ENCODE measurements at places on chromosomes 5 and 9.

- no peak for DNase-seq
These were observed 41.5 kb downstream of the TENT4A start for GRCh38 chr5:6754766-6755165.

- DNase-seq: no peak
These were observed 31.3 kb downstream of the CDH9 start for GRCh38 chr5:27007121-27007520.

DNA sequence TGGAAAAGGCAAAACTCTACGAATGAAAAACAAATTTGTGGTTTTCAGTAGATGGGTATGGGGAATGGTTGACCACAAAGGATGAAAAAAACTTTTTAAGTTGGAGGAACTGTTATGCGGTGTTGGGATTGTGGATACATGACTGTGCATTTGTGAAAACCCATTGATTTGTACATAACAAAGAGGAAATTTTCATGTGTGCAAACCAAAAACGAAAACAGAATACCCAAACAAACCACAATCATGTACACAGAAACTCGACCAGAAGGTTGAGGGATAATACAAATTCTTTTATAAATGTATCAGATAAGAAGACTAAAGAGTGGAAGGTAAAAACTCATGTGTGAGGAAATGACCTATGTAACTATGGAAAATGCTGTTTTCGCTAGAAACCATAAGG is 1012.4 kb downstream of the CDH18 start:
- DNase-seq: no peak

DNA sequence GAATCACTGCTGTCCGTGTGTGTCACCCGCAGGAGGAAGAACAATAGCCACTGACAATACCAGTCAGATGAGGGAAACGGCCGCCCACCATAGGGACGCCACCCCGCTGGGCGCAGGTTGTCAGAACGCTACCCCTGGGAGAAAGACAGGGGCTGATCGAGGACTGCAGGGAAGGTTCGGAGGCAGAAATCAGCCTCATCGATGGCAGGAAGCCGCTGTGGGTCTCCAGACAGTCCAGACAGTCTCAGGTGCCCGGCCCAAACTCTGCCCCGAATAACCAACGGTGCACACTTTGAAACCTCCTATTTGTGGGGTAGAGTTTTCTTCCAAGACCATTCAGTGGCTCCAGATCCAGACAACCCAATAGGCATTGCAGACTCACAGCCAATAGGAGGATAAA is 181.5 kb downstream of the ROR2 start:
- no peak for DNase-seq

DNA sequence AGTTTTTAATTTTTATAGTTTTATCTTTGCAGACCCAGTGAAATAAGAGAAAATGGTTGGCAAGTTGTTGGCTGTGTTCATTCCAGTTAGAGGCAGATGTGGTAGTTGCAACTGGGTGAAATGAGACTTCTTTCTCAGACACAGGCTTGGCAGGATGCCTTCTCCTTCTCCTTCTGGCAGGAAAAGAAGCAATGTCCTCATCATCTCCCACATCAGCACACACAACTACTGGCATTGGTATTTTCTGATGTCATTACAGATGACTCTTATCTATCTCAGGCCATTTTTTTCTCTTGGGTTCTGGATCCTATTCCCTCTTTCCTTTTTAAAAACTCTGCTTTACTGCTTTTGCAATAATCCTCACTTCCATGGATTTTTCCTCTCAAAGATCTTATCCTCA is 103.3 kb upstream of the EDIL3 start:
- no peak for DNase-seq

DNA sequence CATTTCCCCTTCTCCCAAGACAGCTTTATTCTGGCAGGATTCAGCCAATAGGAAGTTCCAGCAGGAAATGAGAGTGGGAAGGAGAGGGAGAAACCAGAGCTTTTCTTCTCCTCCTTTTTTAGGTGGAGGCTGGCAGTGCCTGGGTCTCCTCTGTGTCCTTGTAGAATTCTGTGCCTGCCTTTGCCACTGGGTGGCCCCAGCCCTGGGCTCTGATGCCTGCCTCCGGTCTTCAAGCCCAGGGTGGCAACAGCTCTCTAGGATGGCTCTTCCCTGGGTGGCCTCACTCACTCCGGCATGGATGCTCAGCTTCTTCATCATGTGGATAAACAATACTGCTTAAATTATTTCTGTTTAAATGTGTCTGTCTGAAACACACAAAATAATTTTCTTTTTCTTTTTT is 694.8 kb downstream of the SEMA5A start:
- DNase-seq: no peak

DNA sequence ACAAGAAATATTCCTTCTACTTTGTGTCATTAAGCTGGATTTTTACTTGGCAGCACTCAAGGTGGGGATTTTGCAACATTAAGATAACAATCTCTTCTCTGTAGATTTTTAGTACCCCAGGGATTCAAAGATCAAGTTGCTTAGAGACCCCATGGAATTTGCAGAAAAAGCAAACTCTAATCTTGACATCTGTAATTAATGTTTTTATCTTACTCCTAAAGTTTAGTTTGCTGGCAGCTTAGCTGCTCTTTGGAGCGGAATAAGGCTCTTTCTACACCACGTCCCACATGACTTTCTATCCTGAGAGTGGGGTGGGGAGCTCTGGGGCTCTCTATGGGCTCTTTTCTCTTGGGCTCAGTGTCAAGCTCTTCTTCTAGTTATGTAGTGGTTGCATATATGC is 21.7 kb upstream of the SPDL1 start:
- no peak for DNase-seq

DNA sequence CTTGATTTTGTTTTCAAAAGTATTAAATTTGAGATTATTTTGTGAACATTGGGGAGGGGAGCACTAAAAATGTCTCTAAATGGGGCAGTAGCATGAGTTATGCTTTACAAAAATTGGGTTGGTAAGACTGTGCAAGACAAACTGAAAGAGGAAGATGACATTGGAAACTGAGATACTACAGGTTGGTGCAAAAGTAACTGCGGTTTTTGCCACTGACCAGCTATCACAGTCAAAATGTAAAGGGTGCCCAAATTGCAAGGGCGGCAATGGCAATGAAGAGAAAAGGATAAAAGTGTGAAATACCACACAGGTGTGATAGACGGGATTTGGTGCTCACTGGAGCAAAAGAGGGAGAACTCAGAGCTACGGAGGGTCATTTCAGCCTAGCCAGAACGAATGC is 124.0 kb downstream of the FANCC start:
- DNase-seq: no peak

- DNase-seq: no peak
These were observed 78.7 kb downstream of the ELAVL2 start for GRCh38 chr9:23747088-23748075.
